ENCODE measurements at places on chromosomes 7 and 10.

DNA sequence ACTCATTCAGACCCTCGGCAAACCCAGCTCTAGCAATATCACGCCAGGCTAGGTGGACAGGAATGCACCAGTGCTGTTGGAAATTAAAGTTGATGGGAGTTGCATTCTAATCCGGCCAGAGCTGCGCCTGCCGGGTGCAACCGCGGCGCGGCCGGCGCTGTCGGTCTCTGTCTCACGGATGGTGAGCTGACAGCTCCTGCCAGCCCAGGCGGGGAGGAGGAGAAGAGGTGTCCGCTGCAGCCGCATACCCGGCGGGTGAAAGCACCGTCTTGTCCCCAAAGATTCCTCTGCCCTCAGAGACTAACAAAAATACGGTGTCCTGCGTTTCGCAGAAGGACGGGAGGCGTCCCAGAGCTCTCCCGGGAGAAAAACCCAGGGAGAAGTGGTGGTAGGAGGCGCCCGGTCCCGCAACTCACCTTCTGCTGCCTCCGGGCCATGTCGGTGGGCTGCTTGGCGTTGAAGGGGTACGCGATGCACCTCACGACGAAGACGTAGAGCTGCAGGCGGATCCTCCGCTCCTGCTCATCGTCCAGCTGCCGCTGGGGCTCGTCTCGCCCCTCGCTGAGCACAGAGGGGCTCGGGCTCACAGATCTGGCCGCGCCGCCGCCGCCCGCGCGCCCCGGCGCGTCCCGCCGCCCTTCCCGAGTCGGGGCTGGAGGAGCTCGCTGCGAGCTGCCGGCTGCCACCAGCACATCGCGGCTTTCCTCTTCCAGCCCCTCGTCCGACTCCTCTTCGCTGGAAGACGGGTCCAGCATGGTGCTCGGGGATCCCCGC lies 490 bp downstream of the CADPS2 start:
- DNase-seq: no peak

DNA sequence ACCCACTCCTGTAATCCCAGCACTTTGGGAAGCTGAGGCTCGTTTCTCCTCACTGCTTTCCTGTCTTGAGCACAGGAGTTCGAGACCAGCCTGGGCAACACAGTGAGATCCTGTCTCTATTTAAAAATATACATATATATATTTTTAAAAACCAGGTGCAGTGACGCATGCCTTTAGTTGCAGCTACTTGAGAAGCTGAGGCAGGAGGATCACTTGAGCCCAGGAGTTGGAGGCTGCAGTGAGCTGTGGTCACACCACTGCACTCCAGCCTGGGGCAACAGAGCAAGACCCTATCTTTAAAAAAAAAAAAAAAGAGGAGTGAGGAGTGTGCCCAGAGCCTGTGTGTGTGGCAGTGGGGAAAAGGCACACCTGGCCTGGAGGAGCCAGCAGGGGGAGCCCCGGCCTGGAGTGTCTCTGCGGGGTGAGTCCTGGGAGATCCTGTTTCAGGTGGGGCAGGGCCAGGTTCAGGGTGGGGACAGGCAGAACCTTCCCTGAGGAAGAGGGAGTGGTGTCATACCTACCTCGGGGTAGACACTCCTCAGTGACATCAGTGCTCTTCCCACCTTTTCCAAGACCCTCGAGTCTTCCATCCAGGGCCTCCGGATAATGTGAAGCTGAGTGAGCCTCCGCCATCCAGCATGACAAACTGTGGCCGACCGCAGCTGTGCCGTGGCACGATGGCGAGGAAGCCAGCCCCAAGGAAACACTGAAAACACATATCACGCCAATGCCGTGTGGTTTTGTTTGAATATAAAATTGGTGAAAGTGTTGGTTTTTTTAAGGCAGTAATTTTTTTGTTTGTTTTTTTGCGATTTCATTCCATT lies 9.0 kb upstream of the ARPC1B start:
- peak; percentile 58 for DNase-seq

GRCh38 chr7:17227766-17228490 lies 70.5 kb upstream of the AHR start:
- DNase-seq: no peak

GRCh38 chr10:97140049-97140846 lies 45.5 kb downstream of the SLIT1 start:
- DNase-seq: no peak

DNA sequence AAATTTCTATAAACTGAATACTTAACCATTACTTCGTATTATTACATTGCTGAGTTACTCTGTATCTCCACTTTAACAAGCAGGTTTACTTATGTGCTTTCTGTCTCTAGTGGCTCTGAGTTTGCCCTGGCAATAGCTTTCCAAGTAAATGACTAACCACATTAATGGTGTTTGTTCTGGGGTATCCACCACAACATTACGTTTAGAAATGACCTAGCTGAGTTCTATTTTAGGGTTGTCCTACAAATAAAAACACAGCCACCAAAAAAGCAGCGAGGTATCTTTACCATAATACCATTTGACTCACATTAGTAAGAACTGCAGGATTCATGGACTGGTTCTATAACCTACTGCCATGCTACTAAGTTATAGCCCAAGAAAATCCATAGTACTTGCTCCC lies 83.1 kb downstream of the HIBADH start:
- DNase-seq: no peak

GRCh38 chr7:139722604-139723003 lies 55.2 kb downstream of the HIPK2 start:
- no peak for DNase-seq

DNA sequence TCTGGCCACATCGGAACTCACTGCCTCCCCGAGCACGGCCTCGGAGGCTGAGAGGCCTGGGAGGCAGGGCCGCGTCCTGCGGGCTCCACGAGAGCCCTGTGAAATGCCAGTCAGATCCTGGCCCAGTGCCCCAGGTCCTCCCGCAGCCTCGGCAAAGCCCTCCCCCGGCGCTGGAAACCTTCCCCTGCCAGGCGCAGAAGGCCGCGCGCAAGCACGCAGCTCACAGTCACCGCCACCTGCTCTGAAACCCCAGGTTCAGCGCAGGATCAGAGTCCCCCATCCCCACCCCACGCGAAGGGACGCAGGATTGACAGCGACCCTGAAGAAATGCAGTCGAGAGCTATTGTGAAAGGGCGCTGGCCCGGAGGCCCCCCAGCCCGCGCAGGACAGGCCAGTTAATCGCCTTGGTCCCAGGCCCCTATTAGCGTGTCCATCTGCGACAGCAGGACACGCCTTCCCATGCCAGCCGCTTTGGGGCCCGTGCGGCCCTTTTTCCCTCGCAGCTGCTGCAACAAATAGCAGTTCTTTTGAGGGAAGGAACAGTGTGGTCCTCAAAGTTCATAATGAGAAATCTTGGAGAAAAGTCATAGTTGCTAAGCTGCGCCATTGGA lies 13.5 kb upstream of the EGFR start:
- DNase-seq: no peak

DNA sequence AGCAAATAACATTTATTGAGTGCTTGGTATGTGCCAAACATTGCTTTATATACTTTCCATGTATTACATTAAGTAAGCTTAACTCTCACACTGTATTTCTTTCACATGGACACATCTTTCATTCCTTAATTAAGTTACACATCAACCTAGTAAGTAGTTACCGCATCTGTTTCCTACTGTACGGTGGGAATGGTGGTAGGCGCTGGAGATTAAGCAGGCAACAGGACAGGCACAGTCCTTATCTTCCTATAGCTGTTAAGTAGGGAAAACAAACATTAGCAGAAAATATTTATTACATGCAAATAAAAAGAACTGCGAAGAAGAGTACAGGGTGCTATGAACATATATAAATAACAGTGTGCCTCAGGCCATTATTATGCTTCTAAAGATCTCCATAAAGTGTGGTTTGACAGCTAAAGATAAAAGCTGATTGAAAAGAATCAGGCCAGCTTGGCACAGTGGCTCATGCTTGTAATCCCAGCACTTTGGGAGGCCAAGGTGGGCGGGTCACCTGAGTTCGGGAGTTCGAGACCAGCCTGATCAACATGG lies 105.0 kb downstream of the SUGCT start:
- DNase-seq: no peak

- DNase-seq: peak; percentile 54
These were observed 842 bp upstream of the SKIDA1 start for GRCh38 chr10:21526188-21526859.

- no peak for DNase-seq
These were observed 75.8 kb upstream of the NEBL start for GRCh38 chr10:20972925-20973324.

GRCh38 chr7:8582728-8583127 lies 149.3 kb downstream of the NXPH1 start:
- DNase-seq: no peak

DNA sequence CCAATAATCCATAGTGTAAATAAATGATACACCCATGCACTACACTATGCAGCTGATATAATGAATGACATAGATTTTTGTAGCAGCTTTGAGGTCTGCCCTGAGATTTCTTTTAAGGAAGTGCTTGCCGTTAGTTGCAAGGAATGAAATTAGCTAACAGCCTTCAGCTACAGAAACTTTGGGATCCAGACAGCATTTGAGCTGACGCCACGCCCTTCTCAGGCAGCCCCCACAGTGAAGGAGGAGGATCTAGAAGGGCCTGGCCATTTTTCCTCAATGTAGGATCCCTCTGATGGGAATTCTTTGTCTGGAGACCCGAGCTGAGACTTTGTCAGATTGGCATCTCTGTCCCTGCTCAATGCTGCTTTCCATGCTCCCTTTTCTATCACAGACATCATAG lies 6.1 kb upstream of the PDK4 start:
- DNase-seq: no peak

DNA sequence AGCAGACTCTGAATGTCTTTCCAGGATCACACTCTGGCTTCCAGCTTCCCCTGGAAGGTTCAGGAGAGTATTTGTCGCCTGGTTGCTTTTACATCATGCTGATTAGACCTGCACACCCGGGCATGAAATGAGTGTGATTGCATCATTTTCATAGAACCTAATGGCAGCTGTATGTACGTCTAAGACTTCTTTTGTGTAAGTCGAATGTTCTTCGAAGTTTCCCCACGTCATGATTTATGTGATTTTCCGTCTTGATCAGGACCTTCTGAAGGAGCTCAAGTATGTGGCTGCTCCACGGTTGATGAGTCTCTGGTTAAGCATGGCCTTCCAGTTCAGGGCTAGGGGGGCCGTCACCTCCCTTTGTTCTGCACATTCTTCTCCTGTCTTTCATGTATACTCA lies 4.5 kb downstream of the EIF4H start:
- no peak for DNase-seq

DNA sequence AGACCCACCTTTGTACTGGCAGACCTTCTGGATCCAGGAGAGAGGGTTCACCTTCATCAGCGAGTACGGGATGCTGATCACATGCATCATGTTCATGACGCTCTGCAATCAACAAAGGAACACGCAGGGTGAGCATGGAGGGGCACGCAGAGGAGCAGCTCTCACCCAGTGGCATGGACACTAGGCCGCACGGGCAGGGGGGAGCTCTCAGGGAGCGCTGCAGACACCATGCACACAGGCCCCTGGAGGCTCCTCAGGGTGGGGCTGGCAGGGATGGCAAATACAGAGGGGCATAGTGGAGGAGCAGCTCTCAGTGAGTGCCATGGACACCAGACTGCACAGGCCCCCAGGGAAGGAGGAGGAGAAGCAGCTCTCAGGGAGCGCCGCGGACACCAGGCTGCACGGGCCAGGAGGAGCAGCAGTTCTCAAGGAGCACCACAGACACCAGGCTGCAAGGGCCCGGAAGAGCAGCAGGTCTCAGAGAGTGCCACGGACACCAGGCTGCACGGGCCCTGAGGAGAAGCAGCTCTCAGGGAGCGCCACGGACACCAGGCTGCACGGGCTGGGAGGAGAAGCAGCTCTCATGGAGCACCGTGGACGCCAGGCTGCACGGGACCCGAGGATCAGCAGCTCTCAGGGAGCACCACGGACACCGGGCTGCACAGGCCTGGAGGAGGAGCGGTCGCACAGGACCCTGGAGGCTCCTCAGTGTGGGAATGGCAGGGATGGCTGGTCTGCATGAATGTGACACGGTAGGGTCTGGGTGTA lies 249.5 kb downstream of the ZMYND11 start:
- DNase-seq: no peak

- no peak for DNase-seq
These were observed 343.4 kb downstream of the PRPF18 start for GRCh38 chr10:13930120-13930519.

DNA sequence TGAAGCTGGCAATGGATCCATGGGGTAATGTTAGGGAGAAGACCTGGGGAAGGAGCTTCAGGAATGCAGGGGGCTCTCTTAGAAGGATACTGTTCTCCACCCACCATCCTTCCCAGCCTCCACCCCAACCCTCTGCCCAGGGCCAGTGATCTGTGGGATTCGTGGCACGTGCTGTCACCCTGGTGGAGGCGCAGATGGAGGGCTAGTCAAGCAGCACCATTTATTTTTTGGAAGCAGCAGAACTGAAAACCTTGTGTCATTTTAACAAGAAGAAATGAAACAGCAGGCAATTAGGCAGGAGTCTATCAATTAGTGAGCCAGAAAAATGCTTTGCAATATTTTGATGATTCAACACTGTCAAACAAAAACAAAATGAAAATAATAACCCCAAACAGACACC lies 155.9 kb downstream of the SH2D4B start:
- DNase-seq: no peak

- DNase-seq: no peak
These were observed 38.7 kb downstream of the SHH start for GRCh38 chr7:155773531-155773930.

Measured in activated effector memory CD4-positive, alpha-beta T cell treated with Interleukin-2 at 50 U/mL for 16 hours (primary cell).